GM12891 (cell line): ENCODE measurements at places on chromosomes 1 and 21.

DNA sequence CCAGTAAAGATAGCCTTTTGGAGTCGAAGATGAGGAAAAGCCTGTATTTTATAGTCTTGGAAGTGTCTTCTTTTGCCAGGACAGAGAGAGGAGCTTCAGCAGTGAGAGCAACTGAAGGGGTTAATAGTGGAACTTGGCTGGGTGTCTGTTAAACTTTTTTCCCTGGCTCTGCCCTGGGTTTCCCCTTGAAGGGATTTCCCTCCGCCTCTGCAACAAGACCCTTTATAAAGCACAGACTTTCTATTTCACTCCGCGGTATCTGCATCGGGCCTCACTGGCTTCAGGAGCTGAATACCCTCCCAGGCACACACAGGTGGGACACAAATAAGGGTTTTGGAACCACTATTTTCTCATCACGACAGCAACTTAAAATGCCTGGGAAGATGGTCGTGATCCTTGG lies at the start of gene VCAM1:
Gene VCAM1, plus strand, starts transcription at position 253 of the 400 bp plus-strand sequence. Its CDS starts 119 bp downstream, at position 372.
- no peak for DNase-seq

DNA sequence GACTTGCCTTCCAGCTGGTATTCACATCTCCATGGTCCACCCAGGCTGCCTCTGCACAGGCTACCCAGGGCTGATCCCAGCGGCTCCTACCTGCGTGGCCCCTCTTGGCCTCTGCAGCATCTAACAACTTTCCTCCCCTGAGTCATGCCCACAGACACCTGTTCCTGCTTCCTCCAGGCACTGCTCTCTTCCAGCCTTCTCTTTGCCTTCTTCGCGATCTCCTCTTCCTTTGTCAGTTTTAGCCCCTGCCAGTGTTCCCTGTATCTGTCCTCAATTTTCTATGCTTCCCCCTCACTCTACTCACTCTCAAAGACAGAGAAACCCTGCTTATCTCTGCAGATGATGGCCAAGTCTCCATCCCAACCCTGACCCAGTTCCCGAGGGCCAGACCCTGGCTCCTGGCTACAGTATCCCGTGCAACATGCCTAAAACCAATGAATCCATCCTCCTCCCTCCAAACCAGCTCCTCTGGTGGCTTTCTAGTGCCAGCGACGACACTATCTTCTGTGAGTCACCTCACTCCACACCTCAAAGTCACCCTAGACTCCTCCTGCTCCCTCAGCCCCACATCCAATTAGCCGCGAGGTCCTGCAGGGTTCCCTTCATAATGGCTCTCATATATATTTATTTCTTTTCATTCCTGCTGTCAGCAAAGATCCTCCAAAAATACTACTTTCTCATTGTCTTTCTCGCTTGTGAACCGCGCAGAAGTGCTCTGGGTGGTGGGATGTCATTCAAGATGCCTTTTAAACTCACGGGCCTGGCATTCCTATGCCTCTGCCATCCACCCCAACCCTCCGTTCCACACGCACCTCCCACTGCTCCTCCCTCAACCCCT lies 259.2 kb downstream of the TOMM20 start:
- no peak for DNase-seq

GRCh38 chr1:43541141-43541540 lies 10.5 kb downstream of the PTPRF start:
- no peak for DNase-seq

GRCh38 chr1:172637522-172637921 lies 21.4 kb upstream of the FASLG start:
- no peak for DNase-seq

GRCh38 chr1:36206323-36206858 lies 17.9 kb upstream of the THRAP3 start:
- DNase-seq, result no peak

- no peak for DNase-seq
These were observed 29.1 kb downstream of the GPR88 start for GRCh38 chr1:100567062-100567461.

GRCh38 chr1:116667575-116668105 lies at the start of gene IGSF3:
IGSF3 (minus strand) TSS chr1:116667733; CDS start chr1:116666326, 1,407 bp downstream.
- DNase-seq, result peak; percentile 65

- DNase-seq, result no peak
These were observed 31.9 kb downstream of the FAM163A start for GRCh38 chr1:179775009-179775408.

DNA sequence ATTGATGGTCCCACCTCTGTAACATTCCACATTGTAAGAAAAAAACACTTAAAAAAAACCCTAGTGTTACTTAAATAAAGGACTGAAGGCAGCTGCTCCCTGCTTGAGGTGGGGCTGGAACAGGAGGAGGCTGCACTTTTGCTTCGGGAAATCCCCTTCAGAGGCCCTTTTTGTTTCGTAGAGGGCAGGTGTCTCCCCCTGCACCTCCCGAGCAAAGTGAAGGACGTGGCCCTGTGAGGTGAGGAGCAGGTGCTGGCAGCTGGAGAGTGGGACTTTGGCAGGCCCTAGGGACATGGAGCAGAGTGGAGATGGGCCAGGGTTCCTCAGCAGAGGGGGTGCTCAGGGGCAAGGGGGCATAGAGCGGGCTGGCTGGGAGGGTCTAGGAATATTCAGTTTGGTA lies 33.4 kb upstream of the WNT4 start:
- DNase-seq, result peak; percentile 74

GRCh38 chr1:113530021-113530420 lies 139.7 kb downstream of the MAGI3 start:
- DNase-seq, result no peak

DNA sequence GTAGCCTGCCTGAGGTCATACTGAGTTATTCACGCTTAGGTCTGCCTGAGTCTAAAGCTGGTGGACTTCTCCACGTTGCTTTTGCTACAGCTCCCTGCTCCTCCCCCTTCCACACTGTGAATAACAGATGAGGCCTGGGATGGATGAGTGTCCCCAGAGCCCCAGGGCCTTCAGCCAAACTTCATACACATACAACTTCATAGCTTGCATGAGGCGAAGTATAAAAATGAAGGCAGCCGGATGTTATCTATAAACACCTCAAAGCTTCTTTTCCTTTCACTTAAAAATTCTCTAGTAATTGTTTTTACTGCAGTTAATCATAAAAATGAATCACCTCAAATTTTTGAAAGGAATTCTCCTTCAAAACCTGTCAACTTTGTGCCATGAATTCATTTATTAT lies 70.2 kb downstream of the DAB1 start:
- no peak for DNase-seq

DNA sequence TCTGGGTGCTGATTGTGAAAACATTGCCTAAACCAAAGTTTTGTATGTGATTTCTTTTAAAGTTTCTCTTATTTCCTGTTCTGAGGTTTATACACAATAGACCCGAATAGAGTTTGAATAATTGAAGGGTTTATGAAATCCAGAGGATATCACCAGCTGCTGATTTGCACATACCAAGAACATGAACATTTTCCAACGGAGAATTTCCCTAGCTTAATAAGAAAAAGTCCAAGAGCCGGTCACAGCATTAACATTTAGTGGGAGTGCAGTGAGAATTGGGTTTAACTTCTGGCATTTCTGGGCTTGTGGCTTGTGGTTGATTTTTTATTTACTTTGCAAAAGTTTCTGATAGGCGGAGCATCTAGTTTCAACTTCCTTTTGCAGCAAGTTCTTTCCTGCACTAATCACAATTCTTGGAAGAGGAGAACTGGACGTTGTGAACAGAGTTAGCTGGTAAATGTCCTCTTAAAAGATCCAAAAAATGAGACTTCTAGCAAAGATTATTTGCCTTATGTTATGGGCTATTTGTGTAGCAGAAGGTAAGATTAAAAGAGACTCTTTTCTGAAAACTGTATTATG lies at the start of gene CFH:
Gene CFH, plus strand, starts transcription at position 407 of the 579 bp plus-strand sequence. Its CDS starts 75 bp downstream, at position 482.
- no peak for DNase-seq

DNA sequence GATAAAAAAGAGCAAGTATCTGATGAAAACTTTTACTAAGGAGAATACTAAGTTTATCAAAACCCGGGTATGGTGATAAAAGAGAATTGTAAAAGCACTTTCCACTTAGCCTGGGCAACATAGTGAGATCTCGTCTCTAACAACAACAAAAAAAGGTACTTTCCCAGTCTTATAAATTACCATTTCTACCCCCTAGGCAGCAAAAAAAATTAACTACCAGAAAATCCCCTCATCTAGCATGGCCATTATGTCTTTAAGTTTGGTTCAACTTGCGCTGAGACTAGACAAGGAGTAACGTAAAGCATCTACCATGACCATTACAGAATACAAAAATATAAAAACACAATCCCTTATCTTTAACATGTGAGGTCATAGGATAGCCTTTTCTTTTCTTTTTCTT lies 78.6 kb upstream of the SLFNL1 start:
- no peak for DNase-seq

GRCh38 chr1:51736702-51737101 lies 119.8 kb downstream of the OSBPL9 start:
- DNase-seq, result no peak

DNA sequence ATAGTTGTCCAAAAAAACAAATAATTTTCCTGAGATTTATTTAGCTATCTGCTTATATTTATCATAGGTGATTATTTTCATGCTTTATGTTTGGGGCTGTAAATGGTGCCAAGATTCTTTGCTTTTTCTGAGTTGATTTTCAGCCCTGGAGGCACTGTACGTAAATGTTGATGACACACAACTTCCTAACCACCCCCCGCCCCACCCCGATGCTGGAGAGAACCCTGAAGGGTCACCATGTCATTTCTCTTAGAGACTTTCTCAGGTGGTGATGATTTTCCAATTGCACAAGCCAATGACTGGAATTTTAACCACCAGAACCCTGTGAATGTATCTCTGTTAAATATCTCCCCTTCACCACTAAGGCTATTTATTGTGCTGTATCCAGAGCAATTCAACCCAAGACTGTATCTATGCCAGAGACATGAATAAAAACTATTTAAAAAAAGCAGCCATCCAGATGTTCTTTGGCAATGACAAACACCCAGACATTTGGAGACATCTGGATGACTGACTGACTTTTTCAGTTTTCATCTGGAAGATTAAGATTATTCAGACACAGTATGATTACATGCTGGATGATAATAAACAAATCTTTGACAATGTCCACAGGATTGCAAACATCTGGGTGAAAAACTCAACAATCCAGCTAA lies 346.0 kb downstream of the LMX1A start:
- DNase-seq, result no peak

GRCh38 chr1:1958071-1958541 lies 39.0 kb upstream of the TMEM52 start:
- DNase-seq, result no peak

DNA sequence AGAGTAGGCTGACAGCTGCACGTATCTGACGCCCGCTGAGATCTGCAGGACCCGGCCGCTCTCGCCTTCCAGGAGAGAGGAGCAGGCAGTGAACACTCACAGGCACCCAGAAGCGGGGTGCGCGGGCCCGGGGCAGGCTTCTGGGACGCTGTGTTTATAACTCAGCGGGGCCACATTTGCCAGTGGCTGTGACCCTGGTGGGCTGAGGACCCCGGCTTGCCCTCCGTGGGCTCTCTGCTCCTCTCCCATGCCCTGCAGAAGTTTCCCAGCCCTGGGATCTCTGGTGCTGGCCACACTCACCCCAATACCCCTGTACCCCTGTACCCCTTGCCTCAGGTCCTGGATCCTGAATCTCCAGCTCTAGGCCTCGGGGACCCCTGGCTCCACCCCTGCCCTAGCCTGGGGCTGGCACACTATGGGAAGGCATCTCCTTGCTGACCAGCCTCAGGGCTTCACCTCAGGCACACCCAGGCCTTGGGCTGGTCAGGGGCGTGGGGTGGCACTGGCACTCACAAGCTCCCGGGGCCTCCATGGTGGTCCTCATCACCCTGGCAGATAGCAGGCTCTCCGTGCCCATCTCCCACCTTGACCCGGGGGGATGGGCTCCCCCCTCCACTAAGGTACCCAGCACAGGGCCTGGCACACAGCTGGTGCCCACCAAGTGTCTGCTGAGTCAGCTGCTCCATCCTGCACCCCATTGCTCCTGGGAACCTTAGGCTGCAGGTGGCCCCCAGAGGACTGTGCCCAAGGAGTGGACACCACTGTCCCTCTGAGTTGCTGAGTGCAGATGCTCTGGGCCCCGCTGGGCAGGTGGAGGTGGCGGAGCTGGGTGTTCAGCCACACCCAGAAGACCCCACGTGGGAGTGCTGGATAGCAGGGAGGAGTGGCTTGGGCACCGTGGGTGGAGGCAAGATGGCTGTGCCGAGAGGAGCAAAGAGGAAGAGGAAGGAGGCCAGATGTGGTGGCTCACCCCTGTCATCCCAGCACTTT lies 32.4 kb downstream of the MORN1 start:
- DNase-seq, result no peak

GRCh38 chr1:151060007-151060656 lies at the start of gene MLLT11:
MLLT11 (plus strand) TSS chr1:151060397; CDS start chr1:151067225, 6,828 bp downstream.
- DNase-seq, result no peak

DNA sequence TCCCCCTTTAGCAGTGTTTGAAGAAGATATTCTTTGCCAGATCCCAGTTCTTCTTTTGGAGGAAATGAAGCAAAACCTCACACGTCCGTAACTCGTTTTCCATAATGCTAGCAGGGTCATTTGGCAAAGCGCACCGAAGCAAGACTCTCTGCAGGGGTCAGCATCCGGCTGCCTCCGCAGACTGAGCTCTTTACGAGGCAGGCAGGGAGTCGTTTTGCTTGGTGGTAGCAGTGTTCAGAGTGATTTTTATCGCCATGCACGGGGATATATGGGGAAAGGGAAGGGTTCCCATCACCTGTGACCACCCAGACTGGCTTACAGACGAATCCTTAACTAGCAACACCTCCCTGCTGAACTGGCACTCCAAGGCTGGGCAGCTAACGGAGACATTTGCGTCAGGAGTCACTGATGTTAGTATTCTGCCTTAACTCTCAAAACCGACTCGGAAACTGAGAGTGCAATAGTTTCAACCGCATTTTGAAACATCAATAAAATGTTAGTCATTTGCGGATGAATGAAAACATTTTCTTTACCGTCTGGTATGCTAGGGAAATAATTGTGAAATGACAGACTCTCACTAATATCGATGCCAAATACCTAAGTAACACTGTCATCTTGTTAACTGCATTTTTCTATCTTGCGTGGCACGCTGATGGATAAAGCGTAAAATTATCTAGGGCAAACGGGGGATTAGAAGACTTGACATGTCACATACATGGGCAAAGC lies 2.2 kb upstream of the NEGR1 start:
- no peak for DNase-seq

- DNase-seq, result peak; percentile 60
These were observed 30.3 kb upstream of the TMEM125 start for GRCh38 chr1:43239484-43239883.
